Activated T-helper 1 cell treated with Interleukin-2 at 50 U/mL for 16 hours (primary cell): ENCODE measurements at places on chromosomes 7 and 10.

DNA sequence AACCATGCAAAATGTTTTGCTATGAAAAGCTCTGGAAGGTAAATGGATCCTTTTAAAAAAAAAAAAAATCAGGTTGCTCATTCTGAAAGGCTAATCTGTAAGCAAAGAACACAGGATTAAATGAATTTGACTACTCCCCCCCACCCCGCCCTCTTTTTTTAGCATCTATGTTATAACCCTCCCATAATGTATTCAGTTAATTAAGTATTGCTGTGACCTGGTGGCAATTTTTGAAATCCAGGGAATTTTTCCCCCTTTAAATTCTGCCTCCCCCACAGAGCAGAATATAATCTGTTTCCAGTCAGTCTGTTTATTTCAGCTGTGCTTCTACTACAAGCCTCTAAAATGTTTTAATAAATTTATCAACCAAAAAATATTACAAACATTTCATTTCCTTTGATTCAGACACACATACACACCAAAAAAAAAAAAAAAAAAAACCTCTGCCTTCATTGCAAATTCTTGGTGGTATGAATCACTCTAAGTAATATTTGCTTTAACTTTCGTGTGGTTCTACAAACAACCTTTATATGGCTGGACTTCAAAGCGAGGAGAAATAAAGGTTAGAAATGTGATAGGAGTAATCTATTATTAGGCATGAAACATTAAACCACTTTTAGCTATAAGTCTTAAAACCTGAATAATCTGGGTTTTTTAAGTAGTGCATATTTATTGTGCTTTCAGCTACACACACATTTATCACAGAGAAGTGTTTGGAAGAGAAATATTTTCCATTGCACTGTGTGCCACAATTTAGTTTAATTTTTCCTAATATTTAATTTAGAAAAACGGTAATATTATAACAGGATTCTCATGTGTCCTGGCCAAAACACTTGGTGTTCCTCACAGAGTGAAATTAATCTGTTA, 64.4 kb upstream of the ARID5B start:
- DNase-seq = no peak

GRCh38 chr10:95336702-95337101, 45.9 kb upstream of the PDLIM1 start:
- DNase-seq = no peak

GRCh38 chr7:3862774-3863173, 561.7 kb downstream of the SDK1 start:
- DNase-seq = no peak

GRCh38 chr7:86733783-86734182, 90.1 kb downstream of the GRM3 start:
- DNase-seq = no peak

DNA sequence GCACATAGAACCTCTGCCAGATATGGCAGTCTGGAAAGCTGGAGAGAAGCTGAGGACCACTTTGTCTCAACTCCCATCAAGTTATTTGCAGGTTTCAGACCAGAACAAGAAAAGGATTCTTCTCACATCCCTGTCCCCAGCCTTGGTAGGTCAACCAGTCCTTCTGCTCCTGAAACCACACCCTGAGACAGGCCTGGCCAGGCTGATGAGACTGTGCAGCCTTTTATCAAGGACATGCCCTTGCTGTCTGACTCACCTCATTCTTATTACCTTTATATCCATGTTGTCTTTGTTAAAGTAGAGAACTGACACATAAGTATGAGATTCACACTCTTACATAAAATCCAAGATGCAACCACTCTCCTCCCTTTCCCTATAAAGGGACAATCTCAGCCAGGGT, 354.9 kb downstream of the PLXNA4 start:
- DNase-seq = no peak

DNA sequence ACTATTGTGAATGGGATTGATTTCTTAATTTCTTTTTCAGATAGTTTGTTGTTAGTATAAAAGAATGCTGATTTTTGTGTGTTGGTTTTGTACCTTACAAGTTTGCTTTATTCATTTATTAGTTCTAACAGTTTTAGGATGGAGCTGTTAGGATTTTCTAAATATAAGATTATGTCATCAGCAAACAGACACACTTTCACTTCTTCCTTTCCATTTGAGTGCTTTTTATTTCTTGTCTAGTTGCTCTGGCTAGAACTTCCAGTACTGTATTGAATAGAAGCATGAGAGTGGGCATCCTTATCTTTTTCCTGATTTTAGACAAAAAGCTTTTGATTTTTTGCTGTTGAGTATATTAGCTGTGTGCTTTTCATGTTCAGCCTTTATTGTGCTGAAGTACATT, 81.5 kb downstream of the DNAH11 start:
- DNase-seq = no peak

- no peak for DNase-seq
Observed at GRCh38 chr7:148987751-148988512, 40.4 kb downstream of the PDIA4 start.

DNA sequence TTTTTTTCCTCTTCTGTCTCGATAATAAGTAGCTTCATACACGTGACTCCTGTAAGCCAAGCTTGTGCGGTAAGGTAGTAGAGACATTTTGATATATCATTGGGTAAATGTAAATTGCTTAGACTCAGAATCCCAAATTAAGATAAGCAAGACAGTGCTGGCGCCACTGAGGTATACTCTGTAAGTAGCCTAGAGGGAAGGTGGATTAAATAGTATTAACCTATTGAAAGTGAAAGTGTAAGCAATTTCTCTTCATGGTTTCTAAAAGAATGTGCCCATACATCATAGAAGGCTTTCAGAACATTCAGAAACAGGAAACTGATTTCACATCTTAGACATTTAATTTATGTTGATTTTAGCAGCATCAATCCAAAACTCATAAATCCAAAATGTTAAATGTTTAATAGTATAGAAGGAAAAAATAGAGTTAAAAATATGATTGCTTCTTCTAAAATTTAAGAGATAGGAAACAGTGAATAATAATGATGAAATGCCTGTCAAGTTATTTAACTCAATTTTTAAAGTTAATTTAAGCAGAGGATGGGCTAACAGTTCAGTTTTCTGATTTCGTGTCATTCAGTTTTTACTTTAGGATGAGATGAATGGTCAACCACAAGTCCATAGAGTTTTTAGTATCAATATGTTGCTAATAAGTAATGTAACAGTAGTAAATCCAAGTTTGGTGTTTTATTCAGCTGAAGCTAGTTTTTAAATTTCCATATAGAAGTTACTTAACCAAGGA, 36.8 kb downstream of the LRRC72 start:
- no peak for DNase-seq

- DNase-seq = peak; percentile 49
Observed at GRCh38 chr7:128405471-128406313, 4.1 kb downstream of the IMPDH1 start.
